Stimulated activated CD8-positive, alpha-beta memory T cell treated with anti-CD3 and anti-CD28 coated beads, Interleukin-7, amount 100 ng/mL, for 4 hours (primary cell): ENCODE measurements at places on chromosomes 12 and 14.

- DNase-seq, result no peak
Measured at GRCh38 chr14:52802597-52802996, 11.2 kb upstream of the GNPNAT1 start.

GRCh38 chr12:126727218-126728075 is 1539.5 kb upstream of the TMEM132C start:
- DNase-seq, result no peak

GRCh38 chr12:21453312-21453852 is 15.9 kb downstream of the PYROXD1 start:
- DNase-seq, result no peak

DNA sequence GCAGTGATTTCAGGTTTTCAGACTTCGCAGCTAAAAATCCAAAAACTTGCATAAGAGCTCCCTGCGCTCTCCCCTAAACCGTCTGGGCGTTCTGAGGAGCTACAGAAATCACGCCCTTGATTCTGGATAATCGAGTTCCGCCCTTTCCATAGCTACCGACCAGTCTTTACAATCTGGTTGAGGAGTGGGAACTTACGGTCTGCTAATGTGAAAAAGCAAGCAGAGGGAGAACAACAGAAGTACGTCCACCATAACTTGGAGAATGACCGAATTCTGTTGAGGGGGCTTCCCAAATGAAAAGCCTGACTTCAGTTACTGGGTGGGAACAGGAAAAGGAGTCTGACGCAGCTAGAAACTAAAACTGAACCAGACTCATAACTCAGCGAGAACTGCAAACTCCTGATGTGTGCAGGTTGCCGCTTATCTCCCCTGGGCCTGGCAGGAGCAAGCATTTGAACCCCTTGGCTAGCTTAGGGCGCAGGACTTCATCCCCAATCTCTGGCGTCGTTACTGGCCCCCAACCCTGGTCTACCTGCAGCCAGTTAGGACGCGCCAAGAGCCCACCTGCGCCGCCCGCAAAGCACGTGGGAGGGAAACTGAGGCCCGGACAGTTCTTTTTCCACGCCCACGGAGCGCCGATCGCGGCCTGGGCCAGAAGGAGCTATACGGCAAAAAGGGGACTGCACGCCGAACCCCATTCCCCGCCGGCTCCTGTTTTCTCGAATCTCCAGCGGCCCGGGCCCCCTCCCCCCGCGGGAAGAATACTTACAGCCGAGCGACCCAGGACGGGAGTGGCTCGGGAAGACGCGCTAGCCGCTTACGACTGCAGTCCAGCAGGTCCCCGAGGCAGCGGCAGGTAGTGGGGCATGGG is 838 bp downstream of the LRIG3 start:
- no peak for DNase-seq
